ENCODE measurements at places on chromosomes 5 and 9.

GRCh38 chr5:68182534-68182933, 33.0 kb upstream of the PIK3R1 start:
- no peak for DNase-seq

DNA sequence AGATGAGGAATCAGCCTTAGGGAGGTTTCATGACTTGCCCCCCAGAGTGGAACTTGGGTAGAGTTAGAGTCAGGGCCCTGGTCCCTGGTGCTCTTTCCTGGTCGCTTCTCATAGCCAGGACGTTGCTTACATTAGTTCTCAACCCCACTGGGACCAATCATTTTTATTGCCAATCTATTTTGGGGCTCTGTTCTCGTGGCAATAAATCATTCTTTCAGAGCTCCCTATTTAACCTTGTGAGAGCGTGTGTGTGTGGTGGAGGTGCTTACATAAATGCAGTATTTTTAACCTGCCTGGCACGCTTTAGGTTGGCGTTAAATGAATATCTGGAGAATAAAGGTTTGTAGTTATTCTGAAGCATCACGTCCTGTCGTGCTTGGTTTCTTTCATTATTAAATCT, 4.1 kb downstream of the TRIO start:
- no peak for DNase-seq

DNA sequence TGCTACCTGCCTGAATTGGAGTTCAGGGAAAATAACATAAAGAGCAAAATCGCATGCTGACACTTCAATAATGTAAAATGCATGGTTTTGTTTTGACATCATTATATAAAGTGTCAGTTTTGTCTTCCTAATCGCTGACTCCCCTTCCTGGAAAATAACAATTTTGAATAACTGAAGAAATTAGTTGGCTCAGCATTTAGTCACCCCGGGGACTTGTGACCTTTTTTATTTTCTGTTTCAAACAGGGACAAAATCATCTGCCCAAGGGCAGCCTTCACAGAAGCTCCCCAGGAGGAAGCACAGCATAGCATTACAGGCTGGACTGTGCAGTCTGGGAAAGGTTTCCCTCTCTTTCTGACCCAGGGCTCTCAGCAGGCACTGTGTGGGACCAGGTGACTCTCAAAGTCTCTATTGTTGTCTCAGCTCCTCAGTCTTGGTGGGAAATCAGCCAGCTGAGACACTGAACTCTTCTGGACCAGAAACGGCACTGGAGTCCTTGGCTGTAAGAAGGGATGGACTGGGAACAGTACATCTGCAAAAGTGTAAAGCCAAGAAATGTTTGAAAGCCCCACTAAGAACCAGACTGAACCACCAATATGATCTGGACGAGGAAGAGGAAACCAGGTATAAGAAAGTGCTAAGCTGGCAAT, 671.3 kb upstream of the KLF4 start:
- DNase-seq, result no peak

DNA sequence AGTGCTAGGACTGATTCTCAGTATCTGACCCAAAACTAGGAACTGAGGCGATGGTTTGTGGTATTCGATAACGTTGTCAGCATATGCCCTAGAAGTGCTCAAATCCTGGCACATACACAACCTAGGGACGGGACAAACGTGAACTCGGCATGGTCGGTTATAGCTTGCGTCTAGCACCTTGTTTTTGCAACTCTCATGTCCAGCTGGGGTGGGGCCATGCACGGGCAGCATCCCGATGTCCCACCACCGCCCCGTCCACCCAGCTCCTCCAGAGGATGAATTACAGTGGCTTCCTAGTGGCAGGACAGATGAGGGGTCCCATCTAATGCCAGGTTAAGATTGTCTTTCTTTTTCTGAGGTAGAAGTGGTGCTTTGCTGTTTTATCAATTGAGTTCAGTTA, 31.6 kb downstream of the PROP1 start:
- DNase-seq, result no peak

- no peak for DNase-seq
Measured at GRCh38 chr9:119677811-119678505, 308.7 kb upstream of the BRINP1 start.
